Adrenal gland (tissue), 19 donors: ENCODE measurements at places on chromosomes 2 and 18. TPM values are rescaled to one million over a fixed set of nuclear protein-coding genes. Genes with fewer than 3 reads are reported as not detected.

KLHL41 gene
- total RNA-seq, result 0.28 TPM

STAM2 gene
- total RNA-seq, result 45.8 TPM

CROCC2 gene
- total RNA-seq, result not detected

BMP10 gene
- total RNA-seq, result not detected

MC5R gene
- total RNA-seq, result 0.06 TPM

- no peak overlapping the region for H3K27ac ChIP-seq
- H3K4me1 ChIP-seq, result no peaks in the 10 kb centered on the region
- no peak for DNase-seq
- no peaks in the 10 kb centered on the region for H3K27me3 ChIP-seq
Measured at GRCh38 chr2:29847886-29848285, 73.5 kb downstream of the ALK start.

DNA sequence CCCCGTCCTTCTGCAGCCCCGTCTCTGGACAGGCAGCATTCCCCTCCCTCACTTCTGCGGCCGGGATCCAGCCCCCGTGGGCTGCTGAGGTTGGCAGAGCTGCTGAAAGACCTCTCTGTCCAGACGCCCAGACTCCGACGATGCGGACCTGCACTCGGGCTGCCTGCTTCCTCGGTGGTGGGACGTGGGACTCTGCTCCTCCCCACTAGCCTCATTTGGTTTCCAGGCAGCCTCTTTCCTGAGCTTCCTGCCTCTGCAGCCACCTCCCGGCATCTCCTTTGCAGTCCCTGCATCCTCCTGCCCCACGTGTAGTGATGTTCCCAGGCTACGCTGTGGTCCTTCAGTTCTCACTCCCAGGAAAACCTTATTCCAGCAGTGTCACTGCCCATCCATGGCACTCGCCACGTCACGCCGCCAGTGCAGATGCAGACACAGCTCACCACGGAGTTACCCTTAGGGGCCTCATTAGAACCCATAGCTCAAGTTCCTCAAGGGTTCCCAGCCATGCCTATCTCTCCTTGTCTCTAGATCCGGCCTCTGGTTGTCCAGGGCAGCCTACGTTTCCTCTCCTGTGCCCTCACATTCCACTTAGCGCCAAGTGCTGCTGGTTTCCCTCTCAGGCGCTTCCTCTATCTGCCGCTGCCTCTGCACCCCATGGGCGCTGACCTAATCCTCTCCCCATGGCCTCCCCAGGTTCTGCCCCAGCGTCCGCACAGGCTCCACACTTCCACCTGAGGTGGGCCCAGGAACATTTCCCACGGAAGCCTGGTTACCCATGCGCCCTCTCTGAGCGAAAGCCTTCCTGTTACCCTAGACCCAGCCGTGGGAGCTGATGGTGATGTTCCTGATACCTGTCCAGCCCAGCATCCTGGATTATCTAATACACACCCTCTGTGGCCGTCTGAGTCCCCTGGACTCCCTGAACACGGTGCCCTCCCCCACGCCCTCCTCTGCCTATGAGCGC, 318.3 kb upstream of the MYT1L start:
- H3K36me3 ChIP-seq, result no peaks in the 10 kb centered on the region
- H3K27me3 ChIP-seq, result no peaks in the 10 kb centered on the region
- no peak overlapping the region for H3K27ac ChIP-seq
- no peak for DNase-seq
- H3K4me3 ChIP-seq, result no peak overlapping the region

GRCh38 chr2:38187541-38188011, 111.6 kb upstream of the CYP1B1 start:
- H3K27me3 ChIP-seq, result no peaks in the 10 kb centered on the region
- H3K36me3 ChIP-seq, result no peaks in the 10 kb centered on the region
- no peaks in the 10 kb centered on the region for H3K4me1 ChIP-seq
- peak; percentile 73 for DNase-seq
- H3K4me3 ChIP-seq, result no peak overlapping the region

- DNase-seq, result no peak
- H3K27me3 ChIP-seq, result no peaks in the 10 kb centered on the region
- no peak overlapping the region for H3K27ac ChIP-seq
- H3K4me3 ChIP-seq, result no peak overlapping the region
- H3K4me1 ChIP-seq, result no peaks in the 10 kb centered on the region
- no peaks in the 10 kb centered on the region for H3K36me3 ChIP-seq
Measured at GRCh38 chr18:34509879-34510586, 200.1 kb upstream of the DTNA start.

DNA sequence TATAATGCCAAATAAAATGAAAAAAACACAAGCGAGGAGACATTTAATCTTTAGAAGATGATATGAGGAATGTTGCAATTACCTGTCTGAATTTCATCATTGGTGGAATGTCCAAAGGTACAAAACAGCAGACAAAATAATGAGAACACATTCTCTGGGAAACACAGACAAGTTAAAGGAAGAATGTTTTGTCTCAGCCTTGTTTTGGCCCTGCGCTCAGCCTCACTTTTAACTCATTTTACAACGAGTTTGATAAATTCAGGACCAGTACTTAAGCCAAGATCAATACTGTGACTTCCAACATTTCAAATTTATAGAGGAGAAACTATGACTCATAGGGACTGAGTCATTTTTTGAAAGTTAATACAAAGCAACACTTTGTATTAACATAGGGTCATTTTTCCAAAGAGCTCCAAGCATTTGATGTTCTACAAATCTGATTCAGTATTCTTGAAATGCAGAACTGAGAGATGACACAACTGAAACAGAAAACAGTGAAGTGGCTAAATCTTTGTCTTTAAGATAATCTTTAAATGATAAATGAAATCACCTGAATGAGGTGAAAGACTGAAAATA, 833.2 kb upstream of the CHAC2 start:
- no peaks in the 10 kb centered on the region for H3K27me3 ChIP-seq
- H3K36me3 ChIP-seq, result no peaks in the 10 kb centered on the region
- H3K4me1 ChIP-seq, result peaks cover 6% of the 10 kb centered on the region
- no peak overlapping the region for H3K27ac ChIP-seq

DNA sequence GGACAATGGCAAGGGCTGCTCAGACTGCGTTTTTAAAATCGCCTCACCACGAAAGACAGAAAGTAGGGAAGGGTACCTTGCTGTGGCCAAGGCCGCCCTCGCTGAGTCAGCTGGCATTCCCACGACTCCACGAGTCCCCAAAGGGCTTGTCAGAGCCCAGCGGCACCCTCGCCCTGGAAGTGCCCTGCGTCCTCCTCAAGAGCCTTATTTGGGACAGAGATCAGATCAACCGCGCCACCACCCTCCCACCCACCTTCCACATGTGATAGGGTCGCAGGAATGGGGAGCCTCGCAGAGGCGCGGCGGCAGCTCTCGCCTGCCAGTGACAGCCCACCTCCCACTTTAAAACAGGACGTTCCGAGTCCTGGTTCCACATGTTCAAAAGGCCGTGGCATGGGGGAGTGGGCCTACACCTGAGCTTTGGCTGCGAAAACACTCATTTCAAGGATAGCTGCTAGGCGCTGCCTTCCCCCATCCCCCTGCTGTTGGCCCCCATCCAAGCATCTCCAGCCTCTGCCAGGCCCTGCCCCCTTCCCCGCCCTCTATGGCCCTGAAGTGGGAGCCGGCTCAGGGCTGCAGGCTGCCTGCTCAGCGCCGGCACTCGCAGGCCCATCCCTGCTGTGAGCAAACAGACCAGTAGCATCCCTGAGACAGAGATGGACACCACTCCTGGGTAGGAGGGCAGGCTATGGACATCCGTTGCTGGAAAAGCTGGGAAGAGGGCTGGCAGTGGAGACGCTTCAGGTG, 38.1 kb upstream of the ARHGEF4 start:
- DNase-seq, result peak; percentile 65
- H3K36me3 ChIP-seq, result no peaks in the 10 kb centered on the region
- H3K27ac ChIP-seq, result no peak overlapping the region
- peaks cover 11% of the 10 kb centered on the region for H3K4me1 ChIP-seq
- H3K27me3 ChIP-seq, result no peaks in the 10 kb centered on the region
- peak overlapping the region; percentile 80 for H3K4me3 ChIP-seq

GRCh38 chr2:213251618-213252017, 32.6 kb upstream of the SPAG16 start:
- no peak for DNase-seq
- no peaks in the 10 kb centered on the region for H3K36me3 ChIP-seq
- H3K27ac ChIP-seq, result no peak overlapping the region
- H3K27me3 ChIP-seq, result peaks cover 5% of the 10 kb centered on the region

GRCh38 chr2:102130647-102130991, 11.9 kb upstream of the IL1R1 start:
- no peaks in the 10 kb centered on the region for H3K27me3 ChIP-seq
- H3K36me3 ChIP-seq, result no peaks in the 10 kb centered on the region
- DNase-seq, result no peak
- no peak overlapping the region for H3K4me3 ChIP-seq
- H3K27ac ChIP-seq, result no peak overlapping the region
- no peaks in the 10 kb centered on the region for H3K4me1 ChIP-seq

DNA sequence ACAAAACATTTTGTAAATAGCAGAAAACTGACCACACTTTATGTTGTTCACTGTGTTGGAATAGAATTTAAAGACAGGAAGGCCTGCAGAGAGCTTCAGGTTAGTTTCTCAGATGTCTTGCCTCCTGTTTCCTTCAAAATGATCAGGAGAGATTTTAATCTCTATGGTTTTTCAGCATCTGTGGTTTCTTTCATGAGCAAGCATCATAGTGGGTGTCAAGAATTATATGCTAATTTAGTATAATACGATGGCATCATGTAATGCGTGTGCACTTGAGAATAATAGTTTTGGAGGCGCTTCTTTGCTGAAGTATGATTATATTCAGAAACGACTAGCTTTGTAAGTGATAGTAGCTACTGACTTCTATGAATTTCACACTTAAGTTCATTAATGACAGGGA, 149.9 kb downstream of the PLCL1 start:
- H3K27ac ChIP-seq, result no peak overlapping the region
- H3K4me3 ChIP-seq, result no peak overlapping the region
- DNase-seq, result no peak
- no peaks in the 10 kb centered on the region for H3K36me3 ChIP-seq
- H3K27me3 ChIP-seq, result no peaks in the 10 kb centered on the region
- peaks cover 13% of the 10 kb centered on the region for H3K4me1 ChIP-seq

- H3K4me1 ChIP-seq, result no peaks in the 10 kb centered on the region
- H3K27me3 ChIP-seq, result no peaks in the 10 kb centered on the region
- no peak for DNase-seq
- H3K4me3 ChIP-seq, result no peak overlapping the region
- H3K27ac ChIP-seq, result no peak overlapping the region
Measured at GRCh38 chr18:27136208-27136535, 48.9 kb downstream of the CHST9 start.

DNA sequence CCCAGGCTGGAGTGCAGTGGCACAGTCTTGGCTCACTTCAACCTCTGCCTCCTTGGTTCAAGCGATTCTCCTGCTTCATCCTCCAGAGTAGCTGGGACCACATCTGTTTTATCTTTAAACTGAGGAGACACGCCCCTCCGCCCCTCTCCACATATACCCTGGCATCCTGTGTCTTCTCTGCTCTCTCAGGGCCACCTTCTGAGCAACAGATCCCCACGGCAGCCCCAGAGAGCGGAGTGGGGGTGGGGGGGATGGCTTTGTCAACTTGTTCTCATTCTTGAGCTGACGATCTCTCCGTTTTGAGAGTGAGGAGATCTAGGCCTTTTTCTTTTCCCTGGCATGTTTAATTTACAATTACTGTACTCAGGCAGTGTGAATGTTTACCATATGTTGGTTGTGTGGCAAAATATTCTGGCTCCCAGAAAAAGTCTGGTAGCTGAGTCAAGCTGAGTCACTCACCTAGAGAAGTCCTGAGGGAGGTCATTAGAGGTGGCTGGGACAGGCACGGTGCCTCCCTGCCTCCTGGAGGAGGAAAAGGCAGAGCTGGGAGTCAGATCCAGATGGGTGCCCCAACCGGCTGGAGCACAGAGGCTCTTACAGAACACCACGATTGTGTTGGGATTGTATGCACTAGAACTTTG, 19.5 kb upstream of the ID2 start:
- no peak overlapping the region for H3K4me3 ChIP-seq
- peak; percentile 60 for DNase-seq
- H3K4me1 ChIP-seq, result peaks cover 12% of the 10 kb centered on the region

DNA sequence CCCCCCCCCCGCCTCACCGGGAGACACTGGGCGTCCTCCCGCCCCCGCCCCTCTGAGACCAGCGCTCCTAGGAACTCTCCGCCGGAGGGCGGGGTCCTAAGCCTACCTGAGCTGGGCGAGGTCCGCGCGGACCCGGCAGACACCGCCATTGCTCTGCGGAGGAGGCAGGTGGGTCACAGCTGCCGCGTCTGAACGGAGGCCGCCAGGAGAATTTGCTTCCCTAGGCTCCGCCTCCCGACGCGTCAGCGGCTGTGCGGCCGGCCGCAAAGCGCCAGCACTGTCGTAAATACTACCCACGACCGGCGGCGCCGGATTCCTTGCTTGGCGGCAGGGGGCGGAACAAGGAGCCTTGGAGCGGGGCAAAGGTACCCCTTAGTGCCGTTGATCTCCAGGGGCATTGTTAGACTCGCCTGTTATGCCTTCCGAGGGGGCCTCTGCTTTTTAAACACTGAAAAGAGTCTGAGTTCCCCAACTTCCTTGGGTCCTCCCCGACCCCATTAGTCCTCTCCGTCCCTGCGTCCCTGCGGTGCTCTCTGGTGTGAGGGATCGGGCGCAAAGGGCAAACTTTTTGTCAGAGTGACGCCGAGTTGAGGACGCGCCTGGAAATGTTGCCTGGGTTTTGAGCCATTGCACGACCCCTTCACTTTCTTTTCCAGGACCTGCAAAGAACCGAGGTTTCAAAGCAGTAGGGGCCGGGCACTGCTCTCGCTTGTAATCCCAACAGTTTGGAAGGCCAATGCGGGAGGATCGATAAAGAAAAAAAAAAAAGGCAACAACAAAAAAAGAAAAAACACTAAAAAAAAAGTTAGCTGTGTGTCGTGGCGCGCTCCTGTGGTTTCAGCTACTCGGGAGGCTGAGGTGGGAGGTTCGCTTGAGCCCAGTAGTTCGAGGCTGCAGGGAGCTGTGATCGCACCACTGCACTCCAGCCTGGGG, at the start of gene GGCX:
Gene GGCX (minus strand): TSS at position 214 of the 933 bp plus-strand sequence. CDS start 65 bp downstream, at position 149.
- peak; percentile 96 for DNase-seq
- peaks cover 8% of the 10 kb centered on the region for H3K4me1 ChIP-seq
- H3K27me3 ChIP-seq, result no peaks in the 10 kb centered on the region
- peak within 1 kb of the TSS; percentile 94 for H3K4me3 ChIP-seq
- peaks cover 14% of the 10 kb centered on the region for H3K36me3 ChIP-seq
- H3K27ac ChIP-seq, result peak within 1 kb of the TSS; percentile 86

- H3K4me3 ChIP-seq, result no peak overlapping the region
- H3K27me3 ChIP-seq, result no peaks in the 10 kb centered on the region
- DNase-seq, result peak; percentile 89
- no peaks in the 10 kb centered on the region for H3K4me1 ChIP-seq
Measured at GRCh38 chr2:1817256-1818051, 73.1 kb upstream of the PXDN start.

- H3K36me3 ChIP-seq, result no peaks in the 10 kb centered on the region
- no peak overlapping the region for H3K4me3 ChIP-seq
- H3K27me3 ChIP-seq, result no peaks in the 10 kb centered on the region
- no peak overlapping the region for H3K27ac ChIP-seq
- H3K4me1 ChIP-seq, result no peaks in the 10 kb centered on the region
Measured at GRCh38 chr18:53991202-53991601, 233.3 kb downstream of the MBD2 start.
